ENCODE measurements at places on chromosomes 6 and 20.

DNA sequence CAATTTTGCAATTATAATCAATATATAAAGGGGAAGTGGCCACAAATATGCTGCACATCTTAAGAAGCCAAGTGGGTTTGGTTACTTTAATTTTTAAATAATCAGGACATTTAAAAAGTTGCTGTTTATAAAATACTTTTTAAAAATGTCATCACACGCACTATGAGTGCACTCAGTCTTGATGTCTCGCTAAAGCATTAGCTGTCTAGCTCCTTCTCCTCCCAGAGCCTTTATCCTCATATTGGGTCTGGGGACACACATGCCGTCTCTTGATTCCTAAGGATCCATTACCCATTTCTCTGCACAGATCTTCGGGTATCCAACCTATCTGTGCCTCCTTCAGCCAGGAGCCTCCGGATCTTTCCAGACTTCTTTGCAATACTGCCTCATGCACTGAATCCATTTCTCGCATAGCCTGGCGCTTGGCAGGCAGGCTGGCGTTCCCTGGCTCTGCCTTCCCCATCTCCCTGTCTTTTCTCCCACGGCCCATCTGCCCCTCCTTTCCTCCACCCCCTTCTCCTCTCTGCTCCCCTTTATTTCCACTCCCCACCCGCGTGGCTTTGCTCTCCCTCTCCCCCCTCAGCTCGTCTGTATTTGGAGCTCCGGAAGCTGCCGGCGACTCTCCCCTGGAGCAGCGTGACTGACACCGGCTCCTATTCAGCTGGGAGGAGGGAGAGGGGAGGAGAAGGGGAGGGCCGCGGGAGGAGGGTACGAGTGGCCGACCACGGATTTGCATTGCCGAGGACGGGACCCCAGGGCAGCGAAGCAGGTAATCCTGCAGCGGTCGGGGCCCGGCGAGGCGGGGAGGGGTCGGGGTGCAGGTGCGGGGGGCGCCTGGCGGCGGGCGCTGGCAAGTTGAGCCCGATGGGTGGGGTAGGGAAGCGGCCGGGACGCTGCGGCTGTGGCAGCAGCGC lies at the start of gene CAP2:
Gene CAP2, plus strand, starts transcription at position 618 of the 914 bp plus-strand sequence. CDS start 27,961 bp downstream, outside the sequence.
- DNase-seq: no peak

DNA sequence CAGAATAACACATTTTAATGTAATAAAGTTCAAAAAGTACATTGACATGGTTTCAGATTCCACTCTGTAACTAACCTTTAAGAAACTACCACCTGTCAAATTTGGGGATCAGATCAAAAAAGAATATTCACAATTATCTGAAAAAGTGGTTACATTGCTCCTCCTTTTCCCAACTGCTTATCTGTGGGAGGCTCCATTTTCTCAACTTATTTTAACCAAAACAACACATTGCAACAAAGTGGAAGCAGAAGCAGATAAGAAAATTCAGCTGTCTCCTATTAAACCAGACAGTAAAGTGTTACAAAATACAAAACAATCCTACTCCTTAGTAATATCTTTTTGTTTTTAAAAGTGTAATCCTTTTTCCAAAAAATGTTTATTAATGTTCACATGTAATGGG lies 61.4 kb downstream of the PDSS2 start:
- no peak for DNase-seq

DNA sequence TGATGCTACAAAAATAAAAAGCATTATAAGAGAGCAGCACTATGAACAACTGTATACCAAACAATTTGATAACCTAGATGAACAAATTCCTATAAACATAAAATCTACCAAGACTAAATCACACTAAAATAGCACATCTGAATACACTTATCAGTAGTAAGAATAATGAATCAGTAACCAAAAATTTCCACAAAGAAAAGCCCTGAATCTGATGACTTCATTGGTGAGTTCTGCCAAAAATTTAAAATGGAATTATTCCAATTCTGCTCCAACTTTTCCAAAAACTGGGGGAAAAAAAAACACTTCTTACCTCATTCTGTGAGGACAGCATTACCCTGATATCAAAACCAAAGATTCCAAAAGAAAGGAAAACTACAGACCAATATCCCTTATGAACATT lies 206.2 kb downstream of the WDR27 start:
- DNase-seq: no peak

GRCh38 chr6:30264743-30265142 lies 51.5 kb upstream of the TRIM26 start:
- no peak for DNase-seq

DNA sequence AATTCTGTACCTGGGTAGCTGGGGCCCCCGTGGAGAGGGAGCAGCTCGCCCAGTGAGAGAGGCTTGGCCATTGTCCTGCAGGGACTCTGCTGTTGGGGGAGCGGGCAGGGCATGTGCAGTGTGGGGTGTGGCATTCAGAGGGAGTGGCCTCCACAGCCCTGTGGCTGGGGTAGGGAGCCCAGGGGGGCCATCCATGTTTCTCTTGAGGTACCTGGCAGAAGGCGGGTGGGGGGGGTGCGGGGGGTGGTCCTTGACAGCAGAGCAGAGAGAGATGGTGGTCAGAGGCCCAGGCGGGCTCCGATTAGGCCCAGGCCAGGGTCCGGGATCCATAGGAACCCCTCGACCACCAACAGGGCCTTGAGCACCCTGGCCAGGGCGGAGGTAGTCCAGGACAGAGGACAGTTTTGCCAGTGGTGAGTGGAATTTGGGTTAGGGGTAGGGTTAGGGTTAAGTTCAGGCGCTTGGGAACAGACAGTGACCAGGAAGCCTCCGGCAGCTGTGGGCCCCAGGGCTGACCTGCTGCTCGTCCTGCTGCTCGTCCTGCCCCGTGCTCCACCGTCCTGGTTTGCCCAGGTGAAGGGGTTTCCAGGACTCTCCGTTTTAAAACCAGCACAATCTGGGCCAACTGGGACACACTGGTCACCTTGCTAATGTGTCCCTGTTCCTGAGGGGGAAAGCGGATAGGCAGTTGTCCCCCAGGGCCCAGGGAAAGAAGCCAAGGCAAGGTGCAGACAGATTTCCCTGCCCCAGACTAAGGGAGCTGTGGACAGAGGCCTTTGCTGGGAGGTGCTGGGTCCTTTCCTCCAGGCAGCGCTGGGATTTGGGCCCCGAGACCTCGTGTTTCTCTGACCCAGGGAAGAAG lies 24.8 kb upstream of the MYT1 start:
- DNase-seq: peak; percentile 5

DNA sequence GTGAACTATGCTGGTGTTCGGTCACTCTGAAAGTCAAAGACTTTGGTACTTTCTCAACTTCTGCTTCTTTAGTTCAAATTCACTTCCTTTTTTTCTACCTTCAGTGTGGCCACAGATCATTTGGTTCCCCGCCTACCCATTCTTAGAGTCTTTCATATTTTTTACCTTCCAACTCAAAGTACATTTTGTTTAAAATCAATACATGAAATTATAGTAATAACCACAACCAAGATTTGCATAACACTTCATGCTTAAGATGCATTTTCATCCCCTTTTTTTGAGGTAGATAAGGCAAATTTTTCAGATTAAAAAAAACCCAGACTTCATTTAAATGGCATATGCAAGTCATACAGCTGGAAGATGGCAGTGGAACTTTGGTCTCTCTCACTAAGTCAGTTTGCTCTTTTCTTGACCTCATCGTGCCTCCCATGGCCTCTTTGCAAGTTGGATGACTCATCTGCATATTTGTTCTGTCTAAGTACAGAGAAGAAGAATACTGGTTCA lies 11.9 kb upstream of the CNR1 start:
- DNase-seq: no peak

- DNase-seq: no peak
Observed at GRCh38 chr6:116996842-116997241, 119.8 kb downstream of the RFX6 start.

GRCh38 chr20:63099456-63100173 lies 92.9 kb upstream of the BHLHE23 start:
- peak; percentile 7 for DNase-seq

- DNase-seq: no peak
Observed at GRCh38 chr6:16473184-16473907, 235.0 kb downstream of the GMPR start.

GRCh38 chr20:40748182-40748581 lies 59.1 kb upstream of the MAFB start:
- no peak for DNase-seq

- no peak for DNase-seq
Observed at GRCh38 chr6:131129689-131130553, 5.3 kb upstream of the AKAP7 start.

- DNase-seq: no peak
Observed at GRCh38 chr20:40606237-40606636, 82.8 kb downstream of the MAFB start.

DNA sequence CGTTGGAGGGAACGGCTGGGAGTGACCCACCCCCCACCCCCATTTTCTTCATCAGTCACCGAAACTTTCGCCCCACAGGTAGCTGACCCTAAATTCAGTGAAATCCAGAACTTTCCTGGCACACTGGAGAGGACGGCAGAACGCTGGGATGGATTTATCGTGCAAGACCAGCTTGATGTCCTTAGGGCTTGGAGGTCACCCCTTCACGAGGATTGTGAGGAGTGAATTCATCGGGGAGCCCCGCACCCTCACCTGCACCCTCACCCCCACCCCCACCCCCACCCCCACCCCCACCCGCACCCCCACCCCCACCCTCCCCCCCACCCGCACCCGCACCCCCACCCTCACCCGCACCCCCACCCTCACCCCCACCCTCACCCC lies 13.3 kb upstream of the TCFL5 start:
- no peak for DNase-seq

GRCh38 chr6:144346719-144347447 lies 61.7 kb downstream of the UTRN start:
- DNase-seq: no peak

DNA sequence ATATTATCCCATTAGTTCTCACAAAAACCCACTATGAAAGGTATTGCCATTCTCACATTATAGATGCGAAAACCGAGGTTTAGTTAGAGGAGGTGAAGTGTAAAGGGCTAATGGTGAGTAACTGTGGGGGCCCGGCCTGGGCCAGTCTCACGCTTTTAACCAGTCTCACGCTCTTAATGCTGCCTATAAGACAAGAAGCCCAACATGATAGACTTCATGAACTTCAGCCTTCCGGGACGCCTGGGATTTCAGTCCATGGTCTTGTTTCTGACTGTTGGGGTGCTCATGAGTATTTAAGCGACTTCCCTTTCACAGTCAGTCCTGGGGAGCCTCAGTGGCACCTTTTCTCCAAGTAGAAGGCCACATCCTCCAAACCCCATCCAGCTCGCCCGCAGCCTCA lies 31.7 kb downstream of the AGPAT4 start:
- DNase-seq: no peak

- DNase-seq: peak; percentile 26
Observed at GRCh38 chr6:26197933-26198721, 110.9 kb downstream of the HFE start.

GRCh38 chr6:104123227-104123626 lies 736.5 kb downstream of the HACE1 start:
- no peak for DNase-seq

DNA sequence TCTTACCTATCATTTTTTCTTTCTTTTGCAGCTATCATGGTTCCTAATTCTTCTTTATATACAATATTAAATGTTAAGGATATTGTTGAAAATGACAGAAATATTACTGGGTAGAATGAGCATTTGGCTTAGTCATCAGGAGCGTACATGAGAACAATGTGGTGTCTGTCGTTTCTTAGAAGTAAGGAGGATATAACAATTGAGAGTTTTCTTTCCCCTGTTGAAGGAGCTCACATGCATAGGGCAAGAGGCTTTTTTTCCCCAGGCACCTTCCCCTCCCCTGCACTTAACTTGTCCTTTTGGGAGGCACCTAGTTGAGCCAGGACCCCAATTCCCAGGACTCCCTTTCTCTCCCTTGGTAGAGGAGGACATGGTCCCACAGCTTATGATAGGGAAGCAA lies 25.0 kb downstream of the MC3R start:
- DNase-seq: no peak

DNA sequence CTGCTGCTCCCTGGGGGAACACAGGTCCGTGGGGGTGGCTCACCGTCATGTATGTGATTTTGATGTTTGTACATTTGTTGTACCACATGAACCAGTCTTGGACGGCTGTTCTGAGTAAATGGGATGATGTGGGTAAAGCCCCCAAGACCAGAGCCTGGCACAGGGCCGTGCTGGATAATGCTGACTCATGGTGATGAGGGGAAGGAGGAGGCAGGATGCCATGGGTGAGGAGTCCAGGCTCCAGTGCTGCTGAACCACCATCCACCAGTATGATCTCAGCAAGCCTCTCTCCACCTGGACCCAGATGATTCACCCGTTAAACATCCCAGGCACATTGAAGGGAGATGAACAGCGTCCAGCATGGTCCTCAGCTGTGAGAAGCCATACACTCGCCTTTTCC lies 9.6 kb upstream of the APCDD1L start:
- DNase-seq: no peak

DNA sequence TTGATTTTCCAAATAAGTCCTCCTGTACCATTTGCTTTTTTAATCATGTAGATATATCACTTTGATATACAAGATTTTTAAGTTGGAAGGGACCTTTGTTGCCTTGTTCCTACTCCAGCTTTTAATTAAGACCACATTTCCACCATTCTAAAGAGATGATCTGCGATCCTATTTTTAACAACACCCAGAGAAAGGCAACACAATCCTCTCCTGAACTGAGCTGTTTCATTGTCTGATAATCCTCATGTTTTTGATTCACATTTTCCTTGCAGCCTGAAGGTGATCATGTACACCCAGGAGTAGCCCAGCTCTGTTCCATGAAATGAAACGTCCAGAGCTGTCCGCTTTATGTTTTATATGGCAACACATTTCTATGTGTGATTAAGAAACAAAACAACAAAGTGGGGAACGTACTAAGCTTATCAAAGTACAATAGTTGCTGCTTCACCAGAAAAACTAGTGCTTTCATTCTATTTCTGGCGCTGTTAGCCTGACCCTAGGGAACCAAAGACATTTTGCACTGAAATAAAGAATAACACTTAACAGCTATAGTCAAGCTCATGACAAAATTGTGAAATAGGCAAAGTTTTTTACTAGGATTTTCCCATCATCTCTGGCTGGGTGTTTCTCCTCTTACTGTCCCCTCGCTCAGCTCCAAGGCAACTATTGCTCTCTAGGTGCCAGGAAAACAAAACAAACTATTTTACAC lies 22.6 kb upstream of the TRAF3IP2 start:
- no peak for DNase-seq

DNA sequence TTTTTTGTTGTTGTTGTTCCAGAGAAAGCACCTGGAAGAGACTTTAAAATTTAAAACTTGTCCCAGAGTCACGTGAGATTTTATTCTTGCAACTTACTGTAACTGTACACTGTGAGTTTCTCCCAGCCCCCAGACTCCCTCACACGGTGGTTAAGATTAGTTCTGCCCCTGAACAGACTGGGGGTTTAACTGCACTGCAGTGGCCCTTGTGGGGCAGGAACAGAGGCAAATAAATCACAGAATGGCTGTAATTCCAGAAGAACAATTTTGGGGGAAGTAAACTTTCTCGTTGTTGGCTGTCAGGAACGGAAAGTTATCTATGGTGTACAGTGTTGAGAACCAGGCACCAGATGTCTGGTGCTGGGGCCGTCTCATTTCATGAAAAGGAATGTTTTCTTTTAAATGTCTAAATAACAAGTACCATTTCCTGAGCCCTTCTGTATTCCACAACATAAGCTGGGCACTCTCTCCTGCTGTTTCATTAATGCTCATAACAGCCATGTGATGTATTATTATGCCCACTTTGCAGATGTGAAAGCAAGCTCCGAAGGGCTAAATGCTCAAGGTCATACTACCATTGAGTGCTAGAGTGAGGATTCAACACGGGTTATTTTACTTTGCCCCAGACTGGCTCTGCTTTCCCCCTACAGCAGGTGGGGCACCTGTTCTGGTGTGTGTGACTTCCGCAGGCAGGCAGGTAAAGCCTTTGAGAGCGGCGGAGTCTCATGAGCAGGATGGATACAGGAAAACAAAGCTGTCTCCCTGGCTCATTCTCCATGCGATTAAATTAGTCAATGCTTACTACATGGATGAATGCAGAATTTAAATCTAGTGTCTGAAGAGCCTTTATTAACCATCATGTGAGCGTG lies 30.5 kb downstream of the CNKSR3 start:
- DNase-seq: no peak

All from activated naive CD4-positive, alpha-beta T cell treated with anti-CD3 and anti-CD28 coated beads, Interleukin-2, amount 50 U/mL, for 16 hours (primary cell).